RPMI7951 (cell line): ENCODE measurements at places on chromosomes 3 and 15. TPM values are rescaled to one million over a fixed set of nuclear protein-coding genes. Genes with fewer than 3 reads are reported as not detected.

DNA sequence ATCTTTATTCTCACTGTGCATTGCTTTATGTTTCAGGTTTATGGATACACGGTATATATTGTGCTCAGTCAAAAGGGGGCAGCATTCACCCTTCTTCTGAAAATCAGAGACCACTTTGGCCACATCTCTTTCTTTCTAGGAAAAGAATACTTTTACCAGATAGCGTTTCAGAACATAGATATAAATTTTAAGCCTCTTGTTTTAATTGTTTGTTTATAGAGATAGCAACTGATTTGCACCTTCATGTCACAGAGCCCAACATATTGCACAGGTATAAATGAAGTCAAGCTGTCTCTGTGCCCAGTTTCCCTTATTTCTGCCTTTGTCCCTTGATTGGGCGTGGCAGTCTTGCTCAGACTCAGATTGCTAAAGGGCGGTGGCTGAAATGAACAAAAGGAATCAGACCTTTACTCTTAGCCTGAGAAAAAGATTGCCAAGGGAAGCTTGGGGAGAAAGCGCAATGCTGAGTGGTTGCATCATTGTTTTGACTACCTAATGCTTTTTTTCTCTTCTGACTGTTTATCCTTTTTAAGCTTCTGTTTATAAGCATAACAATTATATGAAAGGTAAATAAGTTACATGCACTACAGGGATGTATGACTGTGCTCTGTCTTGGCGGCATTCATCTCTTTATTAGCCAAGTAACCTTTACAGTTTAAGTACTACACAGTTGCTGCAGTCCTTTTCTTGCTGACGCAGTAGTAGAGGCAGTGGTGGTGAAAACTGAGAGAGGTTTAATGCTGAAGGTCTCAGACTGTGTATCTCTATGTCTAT lies 70.8 kb upstream of the ZBTB20 start:
- DNase-seq, result peak; percentile 63

- DNase-seq, result peak; percentile 64
Measured at GRCh38 chr3:58307639-58308215, 1.4 kb downstream of the HTD2 start.

DNA sequence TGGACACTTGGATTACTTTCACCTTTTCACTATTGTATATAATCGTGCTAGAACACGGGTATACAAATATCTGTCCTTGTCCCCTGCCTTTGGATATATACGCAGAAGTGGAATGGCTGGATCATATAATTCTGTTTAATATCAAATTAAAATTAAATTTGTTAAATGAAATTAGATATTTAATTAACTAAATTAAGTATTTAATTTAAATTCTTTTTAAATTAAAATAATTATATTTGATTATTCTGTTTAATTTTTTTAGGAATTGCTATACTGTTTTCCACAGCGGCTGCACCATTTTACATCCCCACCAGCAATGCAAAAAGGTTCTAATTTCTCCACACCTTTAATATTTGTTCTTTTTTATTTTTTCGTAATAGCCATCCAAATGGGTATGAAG lies 84.3 kb downstream of the DOCK3 start:
- DNase-seq, result no peak

FOXB1 gene
- total RNA-seq, result not detected in 2 replicates

ZBED2 gene
- not detected in 2 replicates for total RNA-seq

DNA sequence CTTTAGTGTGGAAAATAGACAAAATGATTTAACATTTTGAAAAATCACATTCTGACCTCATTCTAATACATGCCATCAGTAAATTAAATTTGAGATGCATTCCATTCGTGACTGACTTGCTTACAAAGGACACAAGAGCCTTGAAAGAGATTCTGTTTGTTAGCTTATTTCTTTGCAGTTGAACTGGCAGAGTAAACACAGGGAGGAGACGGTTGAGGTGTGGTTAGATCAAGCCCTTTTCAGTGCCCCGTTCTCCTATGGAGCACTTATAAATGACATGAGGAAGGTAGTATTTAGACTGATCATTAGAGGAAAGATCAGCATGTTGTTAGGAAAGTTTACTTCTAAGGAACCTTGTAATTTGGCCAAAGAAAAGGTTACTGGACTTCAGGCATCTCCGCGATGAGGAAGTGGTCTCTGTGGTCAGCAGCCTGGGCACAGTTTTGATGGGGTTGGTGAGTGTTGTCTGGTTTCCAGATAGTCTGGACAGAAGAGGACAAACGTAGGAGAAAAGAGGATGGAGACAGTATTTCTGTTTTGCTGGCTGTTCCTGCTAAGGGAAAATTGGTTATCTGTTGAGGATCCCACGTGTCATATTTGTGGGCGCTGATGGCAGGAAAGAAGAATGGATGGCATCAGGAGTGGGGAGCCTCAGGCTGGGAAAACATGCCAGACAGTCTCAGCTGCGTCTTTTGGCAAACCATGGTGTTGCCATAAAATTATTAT lies 328.9 kb upstream of the TBL1XR1 start:
- peak; percentile 94 for DNase-seq

DNA sequence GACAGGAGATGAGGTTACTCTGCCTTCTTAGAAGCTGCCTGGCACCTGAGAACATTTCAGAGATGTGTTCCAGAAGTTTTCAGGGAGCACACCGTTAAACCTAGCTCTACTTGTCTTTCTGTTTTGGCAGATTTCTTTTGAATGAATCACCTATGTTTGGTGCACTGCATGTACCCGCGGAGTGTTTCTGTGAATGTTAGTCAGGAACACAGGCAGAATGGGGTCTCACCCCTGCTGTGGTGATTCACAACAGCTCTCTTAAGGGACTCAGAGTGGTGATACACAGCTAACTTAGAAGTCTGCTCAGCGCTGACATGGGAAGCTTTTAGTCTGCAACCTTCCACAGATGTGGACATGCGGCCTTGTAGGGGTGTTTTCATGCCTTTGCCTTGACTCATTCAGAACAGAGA lies 24.0 kb downstream of the TSEN2 start:
- DNase-seq, result peak; percentile 93

CKMT1B gene
- not detected in 2 replicates for total RNA-seq

C3orf85 gene
- not detected in 2 replicates for total RNA-seq

GRCh38 chr15:70140025-70140542 lies 42.4 kb upstream of the TLE3 start:
- DNase-seq, result no peak

SYNPR gene
- total RNA-seq, result not detected in 2 replicates
